Activated CD8-positive, alpha-beta T cell treated with anti-CD3 and anti-CD28 coated beads for 36 hours (primary cell): ENCODE measurements at places on chromosomes 11 and 22. TPM values are rescaled to one million over a fixed set of nuclear protein-coding genes. Genes with fewer than 3 reads are reported as not detected.

Gene DDB1
- total RNA-seq: 269 TPM

Gene MOV10L1
- total RNA-seq: not detected

Gene MAPK8IP2
- 0.11 TPM for total RNA-seq

Gene TRIM51
- not detected for total RNA-seq

Gene CYTH4
- total RNA-seq: 33.2 TPM

Gene ZNF215
- 2.2 TPM for total RNA-seq

Gene IL10RA
- 80.9 TPM for total RNA-seq

Gene KCNE3
- not detected for total RNA-seq
